ENCODE measurements at places on chromosomes 6 and 20. TPM values are rescaled to one million over a fixed set of nuclear protein-coding genes. Genes with fewer than 3 reads are reported as not detected.

PEX7 gene
- 10.7 TPM for polyA plus RNA-seq

APCDD1L gene
- polyA plus RNA-seq, result 15.7 TPM

SLC44A4 gene
- polyA plus RNA-seq, result not detected

MEP1A gene
- not detected for polyA plus RNA-seq

Measured in GM23248 (cell line).